ENCODE measurements at places on chromosomes 11 and 22.
A peak's percentile ranks its signal among the peaks of the same experiment; 100 is the strongest.

GRCh38 chr11:114713756-114714155, 35.4 kb downstream of the NXPE2 start:
- no peaks in the 10 kb centered on the region for H3K4me1 ChIP-seq
- no peaks in the 10 kb centered on the region for H3K27me3 ChIP-seq
- DNase-seq = no peak
- H3K27ac ChIP-seq = no peak overlapping the region

GRCh38 chr22:42500161-42500835, 19.3 kb downstream of the RRP7A start:
- peak overlapping the region; percentile 32 for H3K4me3 ChIP-seq
- no peaks in the 10 kb centered on the region for H3K27me3 ChIP-seq
- H3K36me3 ChIP-seq = no peaks in the 10 kb centered on the region
- no peak overlapping the region for H3K27ac ChIP-seq
- 0 out of 2 replicates have a peak, but pooled peaks cover 2% of the 10 kb centered on the region for H3K4me1 ChIP-seq
- peak; percentile 55 for DNase-seq

- no peaks in the 10 kb centered on the region for H3K4me1 ChIP-seq
- no peaks in the 10 kb centered on the region for H3K36me3 ChIP-seq
- no peak overlapping the region for H3K27ac ChIP-seq
- H3K27me3 ChIP-seq = no peaks in the 10 kb centered on the region
- no peak overlapping the region for H3K4me3 ChIP-seq
These were observed 168.9 kb upstream of the TBCEL start for GRCh38 chr11:120854988-120855387.

- no peaks in the 10 kb centered on the region for H3K4me1 ChIP-seq
- no peak overlapping the region for H3K27ac ChIP-seq
- no peaks in the 10 kb centered on the region for H3K36me3 ChIP-seq
These were observed 19.4 kb upstream of the TMPRSS4 start for GRCh38 chr11:118057251-118058145.

DNA sequence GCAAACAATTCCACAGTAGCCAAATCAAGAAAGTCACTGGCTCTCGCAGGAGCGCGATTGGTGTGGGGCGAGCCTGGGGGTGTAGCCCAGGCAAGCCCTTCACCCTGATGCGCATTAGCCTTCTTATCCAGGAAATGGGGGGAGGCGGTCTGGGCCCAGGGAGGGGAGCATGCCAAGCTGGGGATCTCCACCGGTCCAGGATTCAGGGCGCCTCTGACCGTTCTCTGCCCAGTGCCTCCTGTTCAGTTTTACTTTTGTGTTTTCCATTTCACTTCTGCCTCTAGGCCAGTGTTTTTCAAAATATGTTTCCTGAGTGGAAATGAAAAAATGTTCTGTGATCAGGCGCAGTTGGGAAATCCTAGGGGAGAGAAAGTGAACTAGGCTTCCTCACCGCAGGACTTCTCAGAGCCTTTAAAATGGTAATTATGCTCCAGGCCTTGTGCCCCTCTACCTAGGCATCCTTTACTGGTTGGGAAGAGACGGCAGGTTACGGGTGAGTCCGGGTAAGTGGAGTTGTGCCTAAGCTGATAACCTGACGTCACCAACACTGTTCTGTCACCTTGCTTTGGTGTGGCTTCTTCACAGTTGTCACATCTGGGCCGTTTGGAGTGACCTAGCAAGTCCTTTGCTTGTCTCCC, 18.4 kb downstream of the LRP5 start:
- no peaks in the 10 kb centered on the region for H3K36me3 ChIP-seq
- no peak for DNase-seq
- no peak overlapping the region for H3K4me3 ChIP-seq
- peaks cover 21% of the 10 kb centered on the region for H3K4me1 ChIP-seq

DNA sequence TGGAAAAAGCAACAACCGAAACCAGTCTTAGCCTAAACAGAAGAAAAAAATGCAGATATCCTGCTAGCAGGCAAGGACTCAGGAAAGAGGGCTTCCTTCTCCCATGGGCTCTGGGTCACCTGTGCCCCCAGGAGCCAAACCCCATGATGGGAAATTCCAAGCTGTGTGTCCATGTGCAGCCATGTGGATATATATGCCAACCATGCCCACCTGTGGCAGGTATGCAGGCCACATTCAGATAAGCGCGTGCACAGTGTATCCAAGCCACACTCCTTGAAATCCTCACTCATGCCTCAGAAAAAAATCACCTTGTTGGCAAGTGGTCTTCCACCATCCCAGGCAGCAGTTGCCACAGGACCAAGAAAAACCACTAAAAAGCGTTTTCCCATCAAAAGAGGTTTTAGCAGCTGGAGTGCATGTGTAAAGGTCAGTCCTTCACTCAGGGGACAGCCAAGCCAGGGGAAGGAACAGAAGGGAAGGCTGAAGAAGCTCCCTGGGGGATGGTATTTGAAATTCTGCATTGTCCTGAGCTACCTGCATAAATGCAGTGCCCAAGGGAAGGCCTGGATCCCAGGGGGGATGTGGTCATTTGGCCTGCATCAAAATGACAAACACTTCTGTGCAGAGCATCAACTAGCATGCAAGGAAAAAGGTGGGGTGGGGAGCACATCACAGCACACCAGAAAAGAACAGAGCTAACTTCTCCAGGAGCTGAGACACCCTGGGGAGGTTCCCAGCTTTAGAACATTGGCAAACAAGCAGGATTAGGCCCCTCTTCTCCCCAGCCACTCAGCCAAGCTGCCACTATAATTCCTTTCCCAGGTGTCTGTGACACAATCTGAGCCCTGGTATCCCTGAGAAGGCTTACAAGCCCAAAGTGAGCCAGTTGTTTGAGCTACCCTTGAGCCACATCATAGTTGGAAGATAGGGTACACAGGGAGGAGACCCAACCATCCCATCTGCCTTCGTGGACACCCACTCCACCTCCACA, 76.2 kb downstream of the GALNT18 start:
- H3K4me3 ChIP-seq = no peak overlapping the region
- H3K27ac ChIP-seq = no peak overlapping the region
- H3K27me3 ChIP-seq = no peaks in the 10 kb centered on the region
- H3K36me3 ChIP-seq = no peaks in the 10 kb centered on the region
- peaks cover 7% of the 10 kb centered on the region for H3K4me1 ChIP-seq

DNA sequence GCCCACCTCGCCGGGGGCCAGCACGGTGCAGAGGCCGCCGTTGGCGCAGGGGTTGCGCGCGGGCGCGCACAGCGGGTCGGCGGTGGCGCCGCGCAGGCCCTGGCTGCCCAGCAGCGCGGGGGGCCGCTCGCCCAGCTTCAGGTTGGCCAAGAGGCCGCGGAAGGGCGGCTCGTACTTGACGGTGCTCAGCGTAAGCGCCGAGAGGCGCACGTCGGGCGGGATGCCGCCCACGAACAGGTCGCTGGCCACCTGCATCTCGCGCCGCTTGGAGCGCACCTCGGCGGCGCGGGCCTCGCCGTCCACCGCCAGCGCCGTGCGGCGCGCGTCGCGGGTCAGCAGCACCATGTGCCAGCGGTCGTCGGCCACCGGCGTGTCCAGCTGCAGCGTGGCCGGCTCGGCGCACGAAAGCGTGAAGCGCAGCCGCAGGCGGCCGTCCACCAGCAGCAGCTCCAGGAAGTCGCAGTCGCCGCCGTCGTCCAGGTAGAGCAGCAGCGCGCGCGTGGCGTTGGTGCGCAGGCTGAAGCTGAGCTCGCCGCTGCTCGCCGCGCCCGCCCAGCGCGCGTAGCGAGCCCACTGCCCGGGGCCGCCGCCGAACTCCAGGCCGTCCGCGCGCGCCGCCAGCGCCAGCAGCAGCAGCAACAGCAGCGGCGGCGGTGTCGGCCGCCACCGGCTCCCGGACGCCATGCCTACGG, 9.8 kb downstream of the NRXN2 start:
- DNase-seq = no peak
- H3K36me3 ChIP-seq = no peaks in the 10 kb centered on the region
- H3K4me3 ChIP-seq = peak overlapping the region; percentile 38
- peaks cover 21% of the 10 kb centered on the region for H3K4me1 ChIP-seq

DNA sequence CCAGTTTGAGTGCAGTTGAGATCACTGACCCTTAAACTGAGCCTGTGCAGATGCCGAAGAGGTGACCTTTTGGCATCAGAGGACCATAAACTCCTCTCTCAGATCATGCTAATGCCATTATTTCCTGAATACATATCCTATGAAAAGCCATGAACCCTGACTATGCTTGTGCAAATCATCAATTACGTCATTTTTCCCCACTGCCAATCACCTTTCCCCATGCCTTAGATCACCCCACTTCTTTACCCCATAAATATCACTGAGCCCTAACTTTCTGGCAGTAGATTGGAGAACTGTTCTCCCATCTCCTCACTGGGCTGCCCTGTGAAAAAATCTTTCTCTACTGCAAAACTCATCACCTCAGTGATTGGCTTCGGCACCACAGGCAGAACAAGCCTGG, 32.9 kb downstream of the MTNR1B start:
- H3K27me3 ChIP-seq = no peaks in the 10 kb centered on the region
- H3K36me3 ChIP-seq = no peaks in the 10 kb centered on the region
- H3K4me1 ChIP-seq = no peaks in the 10 kb centered on the region
- no peak for DNase-seq
- no peak overlapping the region for H3K27ac ChIP-seq
- no peak overlapping the region for H3K4me3 ChIP-seq

GRCh38 chr11:113504071-113504470, 28.9 kb upstream of the DRD2 start:
- H3K4me1 ChIP-seq = no peaks in the 10 kb centered on the region
- H3K4me3 ChIP-seq = no peak overlapping the region
- H3K36me3 ChIP-seq = no peaks in the 10 kb centered on the region
- DNase-seq = no peak
- no peaks in the 10 kb centered on the region for H3K27me3 ChIP-seq

GRCh38 chr11:112300094-112300786, 39.6 kb upstream of the PLET1 start:
- H3K4me1 ChIP-seq = no peaks in the 10 kb centered on the region
- no peaks in the 10 kb centered on the region for H3K27me3 ChIP-seq
- H3K27ac ChIP-seq = no peak overlapping the region
- no peak overlapping the region for H3K4me3 ChIP-seq
- no peaks in the 10 kb centered on the region for H3K36me3 ChIP-seq
- DNase-seq = no peak

- H3K27me3 ChIP-seq = no peaks in the 10 kb centered on the region
- no peak overlapping the region for H3K4me3 ChIP-seq
- H3K36me3 ChIP-seq = no peaks in the 10 kb centered on the region
- no peak overlapping the region for H3K27ac ChIP-seq
- DNase-seq = no peak
- no peaks in the 10 kb centered on the region for H3K4me1 ChIP-seq
These were observed 6.4 kb downstream of the OR52A5 start for GRCh38 chr11:5131584-5132335.

- no peak overlapping the region for H3K27ac ChIP-seq
- no peaks in the 10 kb centered on the region for H3K27me3 ChIP-seq
- no peak for DNase-seq
These were observed 20.0 kb downstream of the PPFIA1 start for GRCh38 chr11:70290361-70291065.

DNA sequence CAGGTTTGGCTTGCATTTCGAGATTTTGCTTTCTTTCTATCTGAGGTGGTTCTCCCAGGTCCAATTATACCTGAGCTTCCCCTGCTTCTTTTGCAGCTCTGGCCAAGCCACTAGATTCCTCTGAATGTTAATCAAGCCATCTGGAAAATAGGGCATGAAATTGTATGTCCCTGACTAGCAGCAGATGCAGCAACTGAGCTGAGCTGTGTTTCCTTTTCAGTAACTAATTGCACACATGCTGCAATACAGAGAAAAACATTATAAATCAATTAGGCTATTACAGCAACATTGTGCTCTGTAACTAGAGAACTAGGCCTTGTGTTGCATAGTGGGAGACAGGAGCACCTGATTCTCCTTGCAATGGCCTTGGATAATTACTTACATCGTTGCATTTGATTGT, 408.3 kb downstream of the ETS1 start:
- no peak for DNase-seq
- no peaks in the 10 kb centered on the region for H3K36me3 ChIP-seq
- H3K4me3 ChIP-seq = no peak overlapping the region
- no peak overlapping the region for H3K27ac ChIP-seq
- H3K4me1 ChIP-seq = no peaks in the 10 kb centered on the region
- H3K27me3 ChIP-seq = no peaks in the 10 kb centered on the region

DNA sequence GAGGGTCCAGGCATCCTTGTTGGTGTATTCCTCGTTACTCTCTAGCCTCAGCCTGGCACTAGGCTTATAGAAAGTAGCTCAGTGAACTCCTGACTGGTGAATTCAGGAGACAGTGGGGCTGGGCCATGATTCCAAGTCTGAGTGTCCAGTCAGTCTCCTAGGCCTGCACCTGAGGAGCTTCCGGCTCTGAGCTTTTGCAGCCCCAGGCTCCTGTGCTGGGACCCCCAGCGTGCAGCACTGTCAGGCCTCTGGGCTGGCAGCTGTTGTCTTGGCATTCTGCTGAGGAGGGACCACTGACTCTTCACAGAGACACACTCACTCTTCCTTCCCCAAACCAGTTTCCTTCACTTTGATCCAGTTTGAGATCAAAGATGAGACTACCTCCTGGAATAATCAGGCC, 82.4 kb downstream of the CTTN start:
- no peaks in the 10 kb centered on the region for H3K36me3 ChIP-seq
- DNase-seq = no peak
- H3K27ac ChIP-seq = no peak overlapping the region
- no peaks in the 10 kb centered on the region for H3K27me3 ChIP-seq

GRCh38 chr22:40818192-40818746, 877 bp downstream of the SLC25A17 start:
- no peak for DNase-seq
- no peak overlapping the region for H3K27ac ChIP-seq
- H3K4me3 ChIP-seq = peak overlapping the region; percentile 88
- H3K36me3 ChIP-seq = 0 out of 2 replicates have a peak, but pooled peaks cover 3% of the 10 kb centered on the region
- no peaks in the 10 kb centered on the region for H3K27me3 ChIP-seq

DNA sequence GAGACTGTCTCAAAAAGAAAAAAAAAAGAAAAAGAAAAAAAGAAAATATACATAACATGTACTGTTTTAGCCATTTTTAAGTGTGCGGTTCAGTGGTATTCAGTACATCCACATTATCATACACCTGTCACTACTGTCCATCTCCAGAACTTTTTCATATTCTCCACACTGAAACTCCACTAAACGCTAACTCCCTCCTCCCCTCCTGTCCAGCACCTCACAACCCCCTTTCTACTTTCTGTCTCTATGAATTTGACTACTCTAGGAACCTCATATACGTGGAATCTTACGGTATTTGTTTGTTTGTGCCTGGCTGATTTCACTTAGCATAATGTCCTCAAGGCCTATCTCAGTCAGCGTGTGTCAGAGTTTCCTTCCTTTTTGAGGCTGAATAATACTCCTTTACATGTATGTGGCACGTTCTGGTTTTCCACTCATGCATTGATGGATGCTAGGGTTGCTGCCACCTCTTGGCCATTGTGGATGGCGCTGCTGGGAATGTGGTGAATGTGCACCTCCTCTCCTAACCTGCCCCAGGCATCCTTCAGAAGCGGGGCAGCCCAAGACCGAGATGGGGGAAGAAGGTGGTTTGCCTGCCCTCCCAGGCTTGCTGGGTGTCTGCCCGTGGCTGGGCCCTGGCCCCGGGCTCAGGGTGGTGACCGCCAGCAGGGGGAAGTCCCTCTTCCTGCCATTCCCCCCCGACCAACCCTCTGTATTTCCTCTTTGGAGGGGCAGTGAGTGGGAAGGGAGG, 60.5 kb downstream of the BCR start:
- H3K4me1 ChIP-seq = peaks cover 27% of the 10 kb centered on the region
- no peak for DNase-seq
- H3K27me3 ChIP-seq = no peaks in the 10 kb centered on the region
- H3K27ac ChIP-seq = peak overlapping the region; percentile 87

Measured in iPS DF 6.9 (cell line).